ENCODE measurements at places on chromosomes 1 and 21.

DNA sequence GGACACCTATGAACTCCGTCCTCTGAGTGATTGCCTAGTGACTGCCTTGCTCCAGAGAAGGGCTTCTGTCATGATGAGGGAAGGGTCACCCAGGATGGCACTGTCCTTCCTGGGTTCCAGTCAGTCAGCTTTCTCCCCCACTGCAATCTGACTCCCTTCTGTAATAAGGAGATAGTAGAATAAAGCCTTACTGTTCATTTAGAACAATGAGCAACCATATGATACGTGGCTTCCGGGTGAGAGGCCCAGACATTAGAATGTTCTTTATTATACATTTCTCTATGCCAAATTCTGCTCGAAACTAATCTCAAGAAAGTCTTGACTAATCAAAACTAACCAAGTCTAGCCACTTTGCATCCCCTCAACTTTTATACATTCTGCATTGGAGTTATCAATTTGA, 8.5 kb upstream of the MTMR11 start:
- no peak for DNase-seq

- no peak for DNase-seq
These were observed 88.4 kb downstream of the EPB41 start for GRCh38 chr1:29002792-29003191.

DNA sequence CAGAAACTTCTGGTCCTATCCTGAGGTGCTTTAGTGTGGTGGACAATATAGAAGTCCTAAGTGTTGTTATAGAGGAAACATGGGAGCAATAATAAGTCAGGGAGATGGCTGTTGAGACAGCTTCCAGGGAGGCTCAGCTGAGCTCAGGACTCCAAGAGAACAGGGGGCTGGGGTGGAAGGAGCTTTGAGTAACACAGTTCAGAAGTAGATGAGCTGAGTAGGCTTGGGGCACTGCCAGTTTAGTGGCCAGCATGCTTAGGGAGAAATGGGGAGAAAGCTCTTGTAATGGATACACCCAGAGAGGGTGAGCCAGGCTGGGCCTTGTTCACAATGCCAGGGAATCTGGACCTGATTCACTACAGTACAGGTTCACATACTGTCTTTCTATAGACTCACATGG, 201.6 kb downstream of the DAB1 start:
- DNase-seq: no peak

GRCh38 chr1:161258439-161259344, at the start of gene PCP4L1:
PCP4L1 (plus strand) TSS chr1:161258745; CDS start chr1:161258975, 230 bp downstream.
- DNase-seq: no peak

DNA sequence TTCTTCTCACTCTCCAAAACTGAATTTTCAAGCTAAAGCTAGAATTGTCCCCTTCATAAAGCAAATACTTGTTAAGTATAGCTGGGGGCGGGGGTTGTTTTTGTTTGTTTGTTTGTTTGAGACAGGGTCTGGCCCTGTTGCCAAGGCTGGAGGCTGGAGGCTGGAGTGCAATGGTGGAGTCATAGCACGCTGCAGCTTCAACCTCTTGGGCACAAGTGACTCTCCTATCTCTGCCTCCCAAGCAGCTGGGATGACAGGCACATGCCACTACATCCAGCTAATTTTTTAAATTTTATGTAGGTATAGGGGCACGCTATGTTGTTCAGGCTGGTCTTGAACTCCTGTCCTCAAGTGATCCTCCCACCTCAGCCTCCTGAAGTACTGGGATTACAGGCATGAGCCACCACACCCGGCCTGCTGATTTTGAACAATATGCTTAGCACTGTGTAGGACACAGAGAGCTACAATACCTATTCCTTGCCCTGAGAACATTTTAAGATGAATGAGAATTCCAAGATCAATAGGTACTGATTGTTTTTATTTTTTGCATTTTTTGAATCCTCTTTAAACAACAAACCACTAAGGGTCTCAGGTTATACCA, 42.2 kb downstream of the PCNX2 start:
- DNase-seq: no peak

- no peak for DNase-seq
These were observed 12.0 kb upstream of the RHBG start for GRCh38 chr1:156356875-156357534.

DNA sequence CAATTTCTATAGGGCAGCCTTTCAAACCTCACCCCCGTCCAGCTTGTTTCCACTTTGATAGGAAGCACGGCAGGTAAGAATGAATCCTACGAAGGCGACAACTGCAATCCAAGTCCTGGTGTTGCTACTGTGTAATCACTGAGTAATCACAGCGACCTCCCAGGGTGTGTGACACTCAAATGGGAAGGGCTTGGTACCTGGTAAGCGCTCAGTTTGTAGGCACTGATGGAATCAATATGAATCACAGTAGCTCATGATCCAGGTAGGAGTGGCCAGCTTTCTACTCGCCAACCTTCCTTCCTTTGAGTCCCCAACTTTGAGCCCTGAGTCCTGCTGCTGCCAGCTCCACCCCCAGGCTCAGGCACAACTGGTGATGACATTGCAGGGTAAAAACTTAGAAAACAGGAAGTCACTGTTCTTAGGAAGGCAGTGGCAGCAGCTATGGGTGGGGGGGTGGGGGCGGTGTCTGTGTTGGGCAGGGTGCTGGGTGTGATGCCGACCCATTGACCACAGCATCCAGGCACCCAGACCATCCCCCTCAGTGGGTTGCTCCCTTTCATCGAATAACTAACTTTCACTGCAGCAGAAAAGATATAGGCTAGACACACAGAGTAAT, 70.7 kb downstream of the CD247 start:
- DNase-seq: peak; percentile 74

DNA sequence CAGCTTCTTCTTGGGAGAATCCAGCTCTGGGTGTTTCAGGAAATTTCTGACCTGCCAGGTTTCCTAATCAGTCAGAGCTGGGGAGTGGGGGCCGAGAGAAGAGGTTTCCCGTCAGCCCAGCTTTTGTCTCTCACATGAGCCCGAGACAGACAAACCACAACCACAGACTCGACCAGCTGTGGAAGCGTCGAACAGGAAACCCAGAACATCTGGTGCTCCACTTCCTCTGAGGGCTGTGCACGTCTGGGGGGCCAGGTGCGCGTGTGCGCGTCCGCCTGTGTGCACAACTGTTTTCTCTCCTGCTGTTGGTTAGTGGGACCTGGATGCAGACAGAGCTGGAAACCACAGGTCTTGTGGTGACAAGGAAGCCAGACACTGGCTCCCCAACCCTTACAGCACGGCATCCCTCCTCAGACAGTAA, 113.0 kb upstream of the SLC25A33 start:
- peak; percentile 95 for DNase-seq

DNA sequence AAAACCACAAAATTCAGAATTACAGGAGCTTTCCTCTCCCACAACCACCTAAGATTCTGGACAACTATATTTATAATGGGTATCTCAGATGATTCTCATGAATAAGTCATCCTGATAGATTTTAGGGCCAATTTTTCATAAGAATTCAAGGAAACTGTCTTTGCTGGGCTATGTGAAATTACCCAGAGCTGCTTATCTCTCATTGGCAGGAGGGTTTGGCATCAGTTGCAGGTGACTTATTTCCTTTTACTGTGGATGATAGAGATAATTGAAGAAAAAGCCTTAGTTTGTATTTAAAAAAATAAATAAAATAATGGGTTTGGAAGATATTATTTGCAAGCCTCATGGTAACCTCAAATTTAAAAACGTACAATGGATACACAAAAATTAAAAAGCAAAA, 38.2 kb upstream of the WDR26 start:
- DNase-seq: no peak

Measured in MV-4-11 (cell line).